ENCODE measurements at places on chromosomes 3 and 15. TPM values are rescaled to one million over a fixed set of nuclear protein-coding genes. Genes with fewer than 3 reads are reported as not detected.

DNA sequence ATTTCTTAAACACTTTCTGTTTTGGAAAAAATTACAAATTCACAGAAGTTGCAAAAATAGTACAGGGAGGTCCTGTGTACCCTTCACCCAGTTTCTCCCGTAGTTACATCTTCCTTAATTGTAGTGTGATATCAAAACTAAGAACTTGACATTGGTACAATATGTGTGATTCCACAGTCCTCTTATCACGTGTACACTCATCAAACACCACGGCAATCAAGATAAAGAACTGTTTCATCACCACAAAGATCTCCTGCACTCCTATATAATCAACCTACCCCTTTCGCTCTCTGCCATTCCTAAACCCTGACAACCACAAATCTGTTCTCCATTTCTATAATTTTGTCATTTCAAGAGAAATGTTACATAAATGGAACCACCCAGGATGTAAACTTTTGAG, 31.4 kb downstream of the POMGNT2 start:
- no peak for DNase-seq
- H3K27ac ChIP-seq: no peak overlapping the region
- peaks cover 4% of the 10 kb centered on the region for H3K36me3 ChIP-seq
- no peaks in the 10 kb centered on the region for H3K4me1 ChIP-seq
- H3K27me3 ChIP-seq: no peaks in the 10 kb centered on the region

DNA sequence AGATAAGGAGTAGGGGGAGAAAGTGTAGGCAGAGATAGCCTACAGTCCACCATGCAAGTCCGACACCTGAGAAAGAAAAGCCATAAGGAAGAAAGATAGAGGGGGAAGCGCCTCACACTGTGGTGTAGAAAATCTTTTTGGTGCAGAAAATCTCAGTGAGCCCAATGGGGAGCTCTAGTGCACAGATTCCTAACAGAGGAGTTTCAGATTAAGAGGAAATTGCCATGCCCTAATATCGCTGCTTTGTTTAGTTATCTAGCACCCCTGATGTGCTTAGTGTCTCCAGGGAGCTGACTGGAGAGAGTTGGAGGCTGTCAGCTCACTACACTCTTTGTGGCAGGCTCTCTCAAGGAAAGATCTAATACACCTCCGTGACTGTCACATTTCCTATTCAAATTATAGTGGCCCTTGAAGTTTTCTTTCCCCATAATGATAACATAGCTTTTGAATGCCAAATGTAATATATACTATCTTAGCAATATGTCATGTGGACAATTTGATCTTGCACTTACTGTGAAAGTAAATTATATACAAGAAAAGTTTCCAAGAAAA, 33.7 kb downstream of the CGGBP1 start:
- no peak for DNase-seq
- no peak overlapping the region for H3K27ac ChIP-seq
- H3K36me3 ChIP-seq: no peaks in the 10 kb centered on the region
- peaks cover 3% of the 10 kb centered on the region for H3K4me1 ChIP-seq

DNA sequence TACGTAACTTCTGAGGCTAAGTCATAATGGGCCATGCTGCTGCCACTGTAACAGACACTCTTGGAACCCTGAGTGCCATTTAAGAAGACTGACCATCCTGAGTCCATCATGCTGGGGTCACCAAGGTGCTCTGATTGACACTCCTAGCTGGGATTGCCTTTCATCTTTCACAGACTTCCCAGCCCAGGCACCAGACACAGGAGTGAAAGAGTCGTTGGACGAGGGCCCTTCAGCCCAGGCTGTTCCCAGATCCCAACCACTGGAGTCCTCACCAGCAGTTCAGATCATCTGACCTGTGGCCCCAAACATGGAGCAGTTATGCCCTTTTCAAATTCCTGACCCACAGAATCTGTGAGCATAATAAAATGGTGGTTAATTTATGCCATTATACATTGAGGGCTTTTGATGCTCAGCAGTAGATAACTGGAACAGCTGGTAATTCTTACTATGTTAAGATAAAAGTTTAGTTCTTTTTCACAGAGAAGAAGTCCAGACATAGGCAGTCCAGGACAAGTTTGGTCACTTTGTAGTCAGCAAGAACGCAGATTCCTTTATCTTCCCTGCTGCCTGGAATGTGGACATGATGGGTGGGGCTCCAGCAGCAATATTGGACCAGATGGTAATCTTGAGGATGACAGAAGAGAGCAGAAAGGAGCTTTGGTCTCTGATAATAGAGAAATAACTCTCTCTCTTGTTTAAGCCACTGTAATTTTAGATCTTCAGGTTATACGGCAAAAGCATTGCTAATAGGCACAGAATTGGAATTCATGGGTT, 7.3 kb upstream of the EHD4 start:
- H3K27me3 ChIP-seq: no peaks in the 10 kb centered on the region
- H3K4me1 ChIP-seq: peaks cover 30% of the 10 kb centered on the region
- no peak overlapping the region for H3K4me3 ChIP-seq
- H3K27ac ChIP-seq: peak overlapping the region; percentile 75
- DNase-seq: peak; percentile 25

DNA sequence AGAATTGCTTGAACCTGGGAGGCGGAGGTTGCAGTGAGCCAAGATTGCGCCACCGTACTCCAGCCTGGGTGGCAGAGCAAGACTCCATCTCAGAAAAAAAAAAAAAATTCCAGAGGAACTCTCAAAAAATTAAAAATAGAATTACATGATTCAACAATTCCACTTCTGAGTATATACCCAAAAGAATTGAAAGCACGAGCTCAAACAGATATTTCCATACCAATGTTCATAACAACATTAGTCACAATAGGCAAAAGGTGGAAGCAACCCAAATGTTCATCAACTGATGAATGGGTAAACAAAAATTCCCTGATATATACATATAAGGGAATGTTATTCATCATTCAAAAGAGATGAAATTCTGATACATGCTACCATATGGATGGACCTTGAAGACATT, 16.9 kb upstream of the MORF4L1 start:
- H3K27me3 ChIP-seq: no peaks in the 10 kb centered on the region
- H3K27ac ChIP-seq: no peak overlapping the region
- no peak overlapping the region for H3K4me3 ChIP-seq
- H3K4me1 ChIP-seq: no peaks in the 10 kb centered on the region
- no peaks in the 10 kb centered on the region for H3K36me3 ChIP-seq

GRCh38 chr3:183300996-183301562, 48.0 kb downstream of the B3GNT5 start:
- no peak overlapping the region for H3K27ac ChIP-seq
- H3K4me1 ChIP-seq: peaks cover 15% of the 10 kb centered on the region
- H3K36me3 ChIP-seq: no peaks in the 10 kb centered on the region
- H3K27me3 ChIP-seq: no peaks in the 10 kb centered on the region

- H3K4me3 ChIP-seq: no peak overlapping the region
- H3K4me1 ChIP-seq: no peaks in the 10 kb centered on the region
- no peak for DNase-seq
- H3K27me3 ChIP-seq: no peaks in the 10 kb centered on the region
Observed at GRCh38 chr3:16759227-16759903, 125.4 kb upstream of the PLCL2 start.

GRCh38 chr3:9695746-9696145, 7.9 kb upstream of the CPNE9 start:
- H3K4me3 ChIP-seq: no peak overlapping the region
- H3K27me3 ChIP-seq: no peaks in the 10 kb centered on the region
- peaks cover 100% of the 10 kb centered on the region for H3K36me3 ChIP-seq
- DNase-seq: no peak

GRCh38 chr15:49723981-49724380, 103.1 kb downstream of the DTWD1 start:
- no peak for DNase-seq
- no peaks in the 10 kb centered on the region for H3K27me3 ChIP-seq
- no peak overlapping the region for H3K4me3 ChIP-seq
- H3K36me3 ChIP-seq: no peaks in the 10 kb centered on the region
- H3K4me1 ChIP-seq: no peaks in the 10 kb centered on the region
- no peak overlapping the region for H3K27ac ChIP-seq

DNA sequence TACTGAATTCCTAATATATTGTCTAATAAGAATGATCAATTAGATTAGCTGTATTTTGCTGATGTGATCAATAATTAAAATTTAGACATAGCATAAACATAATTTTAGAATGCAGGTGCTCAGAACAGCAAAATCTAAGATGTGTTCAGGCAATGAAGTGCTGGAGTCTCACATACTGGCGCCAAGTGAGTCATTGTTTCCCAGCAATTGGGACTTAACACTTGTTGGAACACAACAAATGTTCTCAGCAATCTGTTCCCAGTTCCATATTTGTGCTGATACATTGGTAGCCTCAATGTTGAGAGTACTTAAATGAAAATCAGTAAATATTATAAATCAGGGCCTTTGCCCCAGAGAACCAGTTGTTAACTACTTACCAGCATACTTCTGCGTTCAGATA, 619.0 kb downstream of the ROBO1 start:
- H3K36me3 ChIP-seq: no peaks in the 10 kb centered on the region
- H3K4me3 ChIP-seq: no peak overlapping the region
- DNase-seq: no peak

FGF7 gene
- total RNA-seq: 33.9 TPM

HTR3E gene
- not detected for total RNA-seq

RSL24D1 gene
- total RNA-seq: 115 TPM

KLHL40 gene
- not detected for total RNA-seq

GOLGA8S gene
- 0.45 TPM for total RNA-seq
